Cardiac muscle cell (in vitro differentiated cells and primary cell): ENCODE measurements at places on chromosomes 16 and 17. TPM values are rescaled to one million over a fixed set of nuclear protein-coding genes. Genes with fewer than 3 reads are reported as not detected.

Gene FN3K
- total RNA-seq: 20.0 and 20.6 TPM in 2 replicates

Gene MT4
- total RNA-seq: not detected in 2 replicates

Gene HEATR9
- total RNA-seq: not detected in 2 replicates

Gene APOBR
- 0.39 TPM in 1 of 2 replicates, not detected in the other for total RNA-seq

Gene TMIGD1
- total RNA-seq: not detected in 2 replicates

GRCh38 chr17:7219812-7220592 lies at the start of the genes ACADVL and DLG4:
Gene ACADVL (plus strand): TSS chr17:7219938. CDS start chr17:7219985, 47 bp downstream.
Gene DLG4 (minus strand): TSS chr17:7219836.
- DNase-seq: peak; percentile 94

- no peak for DNase-seq
Measured at GRCh38 chr17:75339971-75340370, 50.7 kb upstream of the SLC25A19 start.

DNA sequence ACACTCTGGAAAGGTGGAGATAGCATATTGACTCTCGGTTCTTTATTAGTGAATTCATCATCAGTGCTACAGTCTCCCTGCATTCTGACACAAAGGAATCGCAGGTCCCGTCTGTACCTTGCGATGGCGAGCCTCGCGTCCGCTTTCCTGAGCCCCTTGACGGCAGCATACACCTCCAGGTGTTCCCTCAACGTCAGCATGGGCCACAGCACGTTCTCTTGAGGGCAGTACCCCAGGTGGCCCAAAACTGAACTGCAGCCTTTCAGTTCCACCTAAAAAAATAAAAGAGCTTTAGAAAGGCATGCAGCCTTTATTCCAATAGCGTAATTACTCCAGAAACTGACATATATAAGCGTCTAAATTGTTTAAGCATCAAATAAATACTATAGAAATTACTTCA lies 24.2 kb upstream of the ABCA9 start:
- peak; percentile 27 for DNase-seq

- DNase-seq: no peak
Measured at GRCh38 chr16:59635674-59636073, 901.6 kb upstream of the GOT2 start.

DNA sequence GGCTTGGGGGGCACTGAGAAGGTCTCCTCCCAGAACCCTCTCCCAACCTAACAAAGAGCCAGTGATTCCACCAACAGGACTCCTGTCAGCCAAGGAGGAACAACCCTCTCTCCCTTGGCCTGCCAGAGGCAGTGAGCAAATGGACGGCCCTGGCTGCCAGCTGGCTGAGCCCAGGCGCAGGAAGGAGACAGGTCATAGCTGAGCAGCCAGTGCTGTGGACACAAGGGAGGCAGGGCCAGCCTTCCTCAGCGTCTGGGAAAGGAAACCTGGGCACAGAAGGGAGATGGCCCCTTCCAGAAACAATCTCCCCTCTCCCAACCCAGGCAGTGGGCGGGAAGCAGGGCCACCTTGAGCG lies 2.1 kb downstream of the MPO start:
- no peak for DNase-seq

- DNase-seq: no peak
Measured at GRCh38 chr17:71970312-71970711, 150.5 kb upstream of the SOX9 start.

GRCh38 chr16:78284326-78284725 lies 184.9 kb downstream of the WWOX start:
- no peak for DNase-seq

DNA sequence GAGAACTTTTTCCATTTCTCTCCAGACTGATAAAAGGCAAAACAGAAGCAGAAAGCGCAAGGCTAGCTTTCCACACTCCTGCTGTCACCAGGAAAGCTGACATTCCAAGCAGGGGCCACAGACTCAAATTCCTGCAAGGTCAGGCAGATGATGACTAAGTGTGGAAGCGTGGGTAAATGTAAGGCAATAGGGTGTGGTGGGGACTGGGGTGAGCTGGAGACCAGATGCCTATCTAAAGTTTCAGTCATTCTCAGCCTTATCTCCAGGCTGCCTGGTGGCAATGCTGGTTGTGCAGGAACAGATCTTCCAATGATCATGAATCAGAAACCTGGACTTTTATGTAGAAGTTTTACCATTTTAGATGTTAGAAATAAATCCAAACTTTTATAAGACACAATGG lies 224.1 kb downstream of the GSG1L start:
- peak; percentile 11 for DNase-seq

GRCh38 chr16:20826039-20826566 lies 19.8 kb downstream of the REXO5 start:
- peak; percentile 40 for DNase-seq

DNA sequence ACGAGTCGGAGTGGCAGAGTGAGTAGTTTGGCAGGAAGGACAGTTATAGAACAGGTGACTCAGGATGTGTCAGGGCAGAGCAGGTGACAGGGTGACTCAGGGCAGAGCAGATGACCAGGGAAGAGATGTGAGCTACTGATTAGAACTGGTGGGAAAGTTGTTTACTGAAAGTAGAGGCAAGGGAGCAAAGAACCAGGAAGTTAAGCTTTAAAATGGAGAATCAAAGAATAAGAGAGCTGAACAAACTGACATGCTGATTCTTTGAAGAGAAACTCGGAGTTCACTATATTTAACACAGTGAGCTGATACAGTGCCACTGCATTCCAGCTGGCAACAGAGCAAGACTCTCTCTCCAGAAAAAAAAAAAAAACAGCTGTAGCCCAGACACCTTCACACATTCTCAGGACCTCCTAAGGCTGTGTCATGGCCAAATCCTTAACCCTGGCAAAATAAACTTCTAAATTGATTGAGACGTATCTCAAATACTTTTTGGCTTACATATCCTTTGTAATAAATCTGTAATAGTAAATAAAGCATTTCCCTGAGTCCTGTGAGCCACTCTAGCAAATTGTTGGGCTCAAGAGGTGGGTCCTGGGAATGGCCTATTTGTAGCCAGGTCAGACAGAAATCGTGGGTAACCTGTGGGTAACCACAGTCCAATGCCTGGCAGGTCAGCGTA lies 12.3 kb upstream of the UBE2I start:
- peak; percentile 48 for DNase-seq
